ENCODE measurements at places on chromosomes 3 and 15. TPM values are rescaled to one million over a fixed set of nuclear protein-coding genes. Genes with fewer than 3 reads are reported as not detected.

GRCh38 chr3:194422188-194422587 lies 23.1 kb upstream of the GP5 start:
- peaks cover 37% of the 10 kb centered on the region for H3K36me3 ChIP-seq
- no peak overlapping the region for H3K27ac ChIP-seq
- H3K4me1 ChIP-seq, result no peaks in the 10 kb centered on the region
- H3K4me3 ChIP-seq, result no peak overlapping the region
- no peak for DNase-seq

Gene RPL4
- total RNA-seq, result 5,160 TPM

DNA sequence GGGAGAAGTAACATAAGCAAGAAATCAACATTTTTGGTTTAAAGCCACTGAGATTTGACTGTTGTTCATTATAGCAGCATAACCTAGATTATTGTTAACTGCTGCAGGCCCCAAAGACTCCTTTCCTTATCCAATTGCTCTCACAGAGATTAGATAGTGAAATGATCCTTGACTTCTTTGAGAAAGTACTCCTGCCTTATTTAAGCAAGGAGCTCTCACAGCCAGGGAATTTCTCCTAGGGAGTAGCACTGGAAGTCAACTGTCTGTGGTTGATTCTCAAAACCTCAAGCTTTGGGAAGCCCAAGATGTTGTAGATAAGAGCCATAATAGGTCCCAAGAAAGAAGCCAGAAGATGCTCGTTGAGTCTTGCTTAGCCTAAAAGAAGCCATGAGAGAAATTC lies 151.8 kb upstream of the TSC22D2 start:
- no peak overlapping the region for H3K4me3 ChIP-seq
- H3K27ac ChIP-seq, result no peak overlapping the region
- no peaks in the 10 kb centered on the region for H3K36me3 ChIP-seq
- H3K27me3 ChIP-seq, result no peaks in the 10 kb centered on the region

GRCh38 chr3:44468572-44469520 lies 8.6 kb downstream of the ZNF445 start:
- no peaks in the 10 kb centered on the region for H3K27me3 ChIP-seq
- no peak overlapping the region for H3K4me3 ChIP-seq
- DNase-seq, result no peak

DNA sequence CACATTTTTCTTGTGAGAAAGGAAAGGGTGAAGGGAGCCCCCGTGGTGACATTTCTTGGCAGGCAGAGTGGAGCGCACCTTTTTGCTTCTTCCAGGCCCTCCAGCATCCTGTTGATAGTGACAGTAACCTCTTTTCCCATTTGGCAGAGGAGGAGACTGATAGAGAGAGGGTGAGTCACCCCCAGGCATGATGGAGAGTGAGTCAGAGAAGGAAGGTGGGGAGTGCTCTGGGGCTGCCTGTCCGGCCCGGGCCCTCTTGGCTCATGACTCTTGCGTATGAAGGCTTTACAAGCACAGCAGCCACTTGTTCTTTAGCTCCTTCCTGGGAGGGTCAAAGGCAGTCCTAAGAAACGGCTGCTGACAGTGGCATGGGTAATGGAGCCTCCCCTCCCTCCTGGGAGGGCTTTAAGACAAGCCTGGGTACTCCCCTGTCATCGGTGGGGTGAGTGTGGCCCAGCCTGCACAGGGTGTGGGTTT lies 16.0 kb downstream of the ANKRD63 start:
- DNase-seq, result no peak
- no peaks in the 10 kb centered on the region for H3K27me3 ChIP-seq
- H3K36me3 ChIP-seq, result no peaks in the 10 kb centered on the region

- H3K27ac ChIP-seq, result no peak overlapping the region
- H3K4me1 ChIP-seq, result no peaks in the 10 kb centered on the region
- H3K4me3 ChIP-seq, result no peak overlapping the region
- no peak for DNase-seq
- no peaks in the 10 kb centered on the region for H3K36me3 ChIP-seq
Observed at GRCh38 chr3:62604298-62604697, 230.9 kb upstream of the FEZF2 start.

DNA sequence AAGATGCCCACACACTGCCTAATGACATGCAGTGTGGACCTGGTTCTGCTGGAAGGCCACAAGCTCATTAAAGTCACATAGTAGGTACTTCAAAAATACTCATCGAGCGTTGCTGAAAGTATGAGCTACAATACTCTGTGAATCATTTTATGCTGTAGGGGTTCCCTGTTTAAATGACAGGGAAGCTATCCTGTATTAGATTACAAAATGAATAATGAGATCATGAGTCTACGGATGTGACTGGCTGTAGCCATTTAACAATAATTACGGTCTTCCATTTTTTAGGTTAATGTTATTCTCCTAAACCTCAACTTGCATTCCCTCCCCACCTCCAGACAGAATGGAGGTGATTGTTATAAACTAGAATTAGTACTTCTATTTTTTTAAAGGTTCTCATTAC lies 128.2 kb upstream of the FAM3D start:
- no peak overlapping the region for H3K4me3 ChIP-seq
- no peaks in the 10 kb centered on the region for H3K36me3 ChIP-seq
- H3K4me1 ChIP-seq, result no peaks in the 10 kb centered on the region
- no peaks in the 10 kb centered on the region for H3K27me3 ChIP-seq
- no peak overlapping the region for H3K27ac ChIP-seq

GRCh38 chr15:29114221-29115092 lies 155.2 kb downstream of the NSMCE3 start:
- no peak overlapping the region for H3K27ac ChIP-seq
- H3K4me1 ChIP-seq, result peaks cover 16% of the 10 kb centered on the region
- no peak overlapping the region for H3K4me3 ChIP-seq
- DNase-seq, result no peak
- peaks cover 12% of the 10 kb centered on the region for H3K27me3 ChIP-seq

Gene KY
- total RNA-seq, result 1.0 TPM

- DNase-seq, result no peak
- H3K27ac ChIP-seq, result no peak overlapping the region
Observed at GRCh38 chr3:78979028-78979427, 788.8 kb downstream of the ROBO1 start.

Gene ANKDD1A
- 1.2 TPM for total RNA-seq

Gene DNAH12
- 0.14 TPM for total RNA-seq

Gene FSTL1
- 53.5 TPM for total RNA-seq

Gene SLC24A5
- 0.05 TPM for total RNA-seq

- H3K27ac ChIP-seq, result no peak overlapping the region
- no peak overlapping the region for H3K4me3 ChIP-seq
- no peak for DNase-seq
- H3K27me3 ChIP-seq, result no peaks in the 10 kb centered on the region
- H3K4me1 ChIP-seq, result no peaks in the 10 kb centered on the region
Observed at GRCh38 chr3:10777627-10778026, 38.4 kb upstream of the SLC6A11 start.

- DNase-seq, result no peak
- peaks cover 76% of the 10 kb centered on the region for H3K36me3 ChIP-seq
- H3K27ac ChIP-seq, result no peak overlapping the region
- peaks cover 19% of the 10 kb centered on the region for H3K4me1 ChIP-seq
- no peak overlapping the region for H3K4me3 ChIP-seq
- no peaks in the 10 kb centered on the region for H3K27me3 ChIP-seq
Observed at GRCh38 chr3:47004369-47005211, 25.1 kb downstream of the NBEAL2 start.

GRCh38 chr15:74776821-74777768 lies 4.8 kb upstream of the CSK start:
- no peaks in the 10 kb centered on the region for H3K27me3 ChIP-seq
- H3K27ac ChIP-seq, result peak overlapping the region; percentile 89
- H3K4me3 ChIP-seq, result peak overlapping the region; percentile 15
- no peak for DNase-seq
- H3K4me1 ChIP-seq, result peaks cover 76% of the 10 kb centered on the region

GRCh38 chr15:69780981-69781380 lies 316.7 kb downstream of the TLE3 start:
- H3K27ac ChIP-seq, result no peak overlapping the region
- H3K36me3 ChIP-seq, result no peaks in the 10 kb centered on the region
- H3K4me1 ChIP-seq, result peaks cover 24% of the 10 kb centered on the region
- H3K27me3 ChIP-seq, result peaks cover 3% of the 10 kb centered on the region

Gene SLC28A2
- not detected for total RNA-seq

GRCh38 chr3:116179091-116179490 lies 266.2 kb downstream of the LSAMP start:
- no peak overlapping the region for H3K4me3 ChIP-seq
- no peak for DNase-seq
- no peak overlapping the region for H3K27ac ChIP-seq
- no peaks in the 10 kb centered on the region for H3K4me1 ChIP-seq

DNA sequence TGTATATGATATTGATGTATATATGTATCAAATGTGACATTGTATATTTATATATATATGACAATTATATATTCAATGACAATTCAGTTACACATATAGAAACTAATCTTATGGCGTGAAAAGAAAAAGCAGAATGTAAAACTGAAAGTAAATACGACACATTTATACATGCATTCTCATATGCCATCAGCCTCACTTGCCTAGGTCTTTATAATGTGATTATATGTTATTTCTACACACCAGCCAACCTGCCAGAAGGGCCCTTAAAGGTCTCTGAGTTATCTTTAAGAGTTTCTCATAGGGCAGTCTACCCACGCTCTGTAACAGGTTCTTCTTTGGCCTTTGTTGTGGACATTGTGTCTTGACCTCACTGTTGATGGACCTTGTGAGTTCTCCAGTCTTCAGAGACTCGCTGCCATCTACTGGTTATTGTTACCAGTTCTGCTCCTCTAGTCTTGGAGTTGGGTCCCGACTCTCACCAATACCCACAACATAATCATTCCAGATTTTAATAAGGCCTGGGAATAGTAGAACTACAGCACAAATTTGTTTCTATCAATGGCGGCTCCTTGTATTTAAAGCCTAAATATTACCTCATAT lies 371.5 kb upstream of the GOLIM4 start:
- H3K27me3 ChIP-seq, result no peaks in the 10 kb centered on the region
- no peaks in the 10 kb centered on the region for H3K36me3 ChIP-seq
- DNase-seq, result no peak
- no peak overlapping the region for H3K27ac ChIP-seq
- H3K4me3 ChIP-seq, result no peak overlapping the region
- H3K4me1 ChIP-seq, result no peaks in the 10 kb centered on the region

GRCh38 chr3:8757551-8758518 lies 11.6 kb downstream of the OXTR start:
- H3K27ac ChIP-seq, result no peak overlapping the region
- no peak for DNase-seq
- no peaks in the 10 kb centered on the region for H3K36me3 ChIP-seq
- H3K27me3 ChIP-seq, result no peaks in the 10 kb centered on the region
- no peaks in the 10 kb centered on the region for H3K4me1 ChIP-seq

Gene TP63
- 17.3 TPM for total RNA-seq

- no peak overlapping the region for H3K27ac ChIP-seq
- H3K4me1 ChIP-seq, result no peaks in the 10 kb centered on the region
- H3K36me3 ChIP-seq, result no peaks in the 10 kb centered on the region
- no peak for DNase-seq
- no peaks in the 10 kb centered on the region for H3K27me3 ChIP-seq
Observed at GRCh38 chr15:101308604-101309435, 13.8 kb upstream of the SNRPA1 start.

Gene CFAP161
- total RNA-seq, result 0.24 TPM

Gene SV2B
- 3.2 TPM for total RNA-seq

GRCh38 chr3:77562089-77562488 lies 522.2 kb downstream of the ROBO2 start:
- no peak overlapping the region for H3K4me3 ChIP-seq
- DNase-seq, result no peak
- H3K4me1 ChIP-seq, result no peaks in the 10 kb centered on the region

- DNase-seq, result no peak
- H3K4me3 ChIP-seq, result no peak overlapping the region
- peaks cover 5% of the 10 kb centered on the region for H3K4me1 ChIP-seq
- no peak overlapping the region for H3K27ac ChIP-seq
Observed at GRCh38 chr3:98588065-98588464, 5.3 kb downstream of the CPOX start.

GRCh38 chr3:156661155-156661554 lies 13.2 kb upstream of the TIPARP start:
- no peak overlapping the region for H3K27ac ChIP-seq
- no peak overlapping the region for H3K4me3 ChIP-seq
- peaks cover 3% of the 10 kb centered on the region for H3K4me1 ChIP-seq
- H3K27me3 ChIP-seq, result no peaks in the 10 kb centered on the region
- DNase-seq, result no peak

Gene CYP1A2
- not detected for total RNA-seq

GRCh38 chr3:106578911-106579310 lies 710.1 kb upstream of the CBLB start:
- no peaks in the 10 kb centered on the region for H3K27me3 ChIP-seq
- no peak overlapping the region for H3K4me3 ChIP-seq
- no peaks in the 10 kb centered on the region for H3K4me1 ChIP-seq

DNA sequence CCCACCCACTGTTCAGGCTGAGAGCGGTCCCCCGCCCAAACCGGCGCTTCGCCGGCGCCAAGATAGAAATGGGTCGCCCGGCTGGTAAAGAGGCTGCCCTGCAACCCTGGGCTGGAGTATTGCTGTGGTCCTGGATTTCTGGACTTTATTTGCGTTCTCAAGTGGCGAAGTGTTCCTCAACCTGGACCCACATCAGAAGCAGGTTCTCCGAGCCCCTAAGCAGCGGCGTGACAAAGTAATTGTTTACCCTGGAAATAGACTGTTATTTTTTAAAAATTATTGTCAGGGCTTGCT lies 481 bp upstream of the DYNC1LI1 start:
- H3K27me3 ChIP-seq, result no peaks in the 10 kb centered on the region
- H3K36me3 ChIP-seq, result peaks cover 2% of the 10 kb centered on the region
- peaks cover 3% of the 10 kb centered on the region for H3K4me1 ChIP-seq
- H3K4me3 ChIP-seq, result peak overlapping the region; percentile 87
- peak overlapping the region; percentile 68 for H3K27ac ChIP-seq

DNA sequence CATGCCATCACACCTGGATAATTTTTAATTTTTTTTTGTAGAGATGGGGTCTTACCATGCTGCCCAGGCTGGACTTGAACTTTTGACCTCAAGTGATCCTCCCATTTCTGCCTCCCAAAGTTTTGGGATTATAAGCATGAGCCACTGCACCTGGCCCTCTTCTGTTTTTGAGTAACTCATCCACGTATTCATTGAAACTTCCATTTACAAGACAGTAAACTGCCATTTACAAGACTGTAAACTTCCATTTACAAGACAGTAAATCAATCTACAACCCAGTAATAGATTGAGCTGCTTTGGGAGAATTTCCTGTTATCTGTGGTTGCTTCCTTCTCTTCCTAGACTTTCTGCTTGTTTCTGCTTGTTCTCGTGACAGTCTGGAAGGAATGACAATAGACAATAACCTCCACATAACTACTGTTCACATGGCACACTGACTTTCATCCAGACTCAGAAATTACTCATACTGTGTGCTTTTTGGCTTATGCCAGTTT lies 114.7 kb upstream of the CCNL1 start:
- no peak overlapping the region for H3K27ac ChIP-seq
- no peaks in the 10 kb centered on the region for H3K4me1 ChIP-seq
- H3K27me3 ChIP-seq, result no peaks in the 10 kb centered on the region
- H3K36me3 ChIP-seq, result no peaks in the 10 kb centered on the region

- H3K27me3 ChIP-seq, result peaks cover 92% of the 10 kb centered on the region
- H3K4me3 ChIP-seq, result no peak overlapping the region
- H3K36me3 ChIP-seq, result no peaks in the 10 kb centered on the region
- H3K4me1 ChIP-seq, result peaks cover 15% of the 10 kb centered on the region
- DNase-seq, result no peak
- no peak overlapping the region for H3K27ac ChIP-seq
Observed at GRCh38 chr3:138950701-138951100, 3.7 kb downstream of the FOXL2NB start.
